ENCODE measurements at places on chromosomes 11 and 22.

GRCh38 chr11:109140857-109141515 lies 281.0 kb upstream of the C11orf87 start:
- DNase-seq, result no peak

- DNase-seq, result no peak
These were observed 6.0 kb upstream of the ACR start for GRCh38 chr22:50731811-50732624.

DNA sequence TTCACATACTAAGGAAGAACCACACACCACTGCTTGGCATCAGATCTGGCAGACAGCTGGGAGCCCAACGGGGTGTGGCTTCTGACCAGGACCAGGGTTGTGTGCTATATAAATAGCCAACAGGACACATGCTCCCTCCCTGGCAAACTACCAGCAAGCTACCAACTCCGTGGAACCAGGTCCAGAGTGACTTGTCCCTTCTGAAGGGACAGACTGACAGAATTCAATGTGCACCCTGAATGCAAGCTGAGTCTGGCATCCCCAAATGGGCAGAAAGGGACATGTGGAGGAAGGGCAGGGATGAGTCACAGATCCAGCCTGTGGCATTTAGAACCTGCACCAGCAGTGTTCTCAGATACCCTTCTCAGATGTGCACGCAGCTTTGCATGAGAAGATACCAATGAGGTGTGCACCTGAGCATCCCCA lies 92.9 kb downstream of the MICAL3 start:
- DNase-seq, result no peak

DNA sequence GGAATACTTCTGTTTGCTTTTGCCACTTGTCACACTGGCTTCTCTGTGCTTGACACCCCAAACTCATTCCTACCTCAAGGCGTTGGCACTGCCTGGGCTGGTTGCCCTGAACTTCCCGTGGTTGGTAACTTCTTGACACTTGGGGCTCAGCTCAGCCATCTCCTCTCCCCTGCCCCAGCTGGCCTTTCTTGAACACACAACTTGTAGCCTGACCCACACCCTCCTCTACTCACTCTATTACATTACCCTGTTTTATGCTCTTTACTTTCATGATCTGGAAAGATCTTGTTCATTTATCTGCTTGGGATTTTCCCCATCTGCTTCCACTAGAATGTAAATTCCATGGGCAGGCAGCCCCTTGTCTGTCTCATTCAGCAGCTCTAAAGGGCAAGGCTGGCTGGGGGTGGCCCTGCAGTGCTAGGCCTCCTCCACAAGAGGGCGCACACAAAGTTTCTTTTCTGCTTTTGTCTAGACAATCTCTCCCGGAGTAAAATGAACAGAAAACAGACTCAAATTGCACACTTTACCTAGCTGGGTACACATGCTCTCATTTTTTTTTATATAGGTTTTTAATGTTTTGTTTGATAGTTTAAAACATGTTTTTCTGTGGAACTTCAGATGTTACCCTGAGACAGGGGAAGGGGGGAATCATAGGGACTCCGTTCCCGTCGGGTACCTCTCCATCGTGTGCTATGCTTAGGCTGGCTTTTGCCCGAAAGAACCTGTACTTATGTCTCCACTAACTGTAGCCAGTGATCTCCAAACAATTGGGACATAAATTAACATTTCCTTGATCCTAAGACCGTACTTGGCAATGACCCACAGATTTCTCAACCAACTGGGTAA lies 16.4 kb upstream of the MRGPRX2 start:
- peak; percentile 78 for DNase-seq

DNA sequence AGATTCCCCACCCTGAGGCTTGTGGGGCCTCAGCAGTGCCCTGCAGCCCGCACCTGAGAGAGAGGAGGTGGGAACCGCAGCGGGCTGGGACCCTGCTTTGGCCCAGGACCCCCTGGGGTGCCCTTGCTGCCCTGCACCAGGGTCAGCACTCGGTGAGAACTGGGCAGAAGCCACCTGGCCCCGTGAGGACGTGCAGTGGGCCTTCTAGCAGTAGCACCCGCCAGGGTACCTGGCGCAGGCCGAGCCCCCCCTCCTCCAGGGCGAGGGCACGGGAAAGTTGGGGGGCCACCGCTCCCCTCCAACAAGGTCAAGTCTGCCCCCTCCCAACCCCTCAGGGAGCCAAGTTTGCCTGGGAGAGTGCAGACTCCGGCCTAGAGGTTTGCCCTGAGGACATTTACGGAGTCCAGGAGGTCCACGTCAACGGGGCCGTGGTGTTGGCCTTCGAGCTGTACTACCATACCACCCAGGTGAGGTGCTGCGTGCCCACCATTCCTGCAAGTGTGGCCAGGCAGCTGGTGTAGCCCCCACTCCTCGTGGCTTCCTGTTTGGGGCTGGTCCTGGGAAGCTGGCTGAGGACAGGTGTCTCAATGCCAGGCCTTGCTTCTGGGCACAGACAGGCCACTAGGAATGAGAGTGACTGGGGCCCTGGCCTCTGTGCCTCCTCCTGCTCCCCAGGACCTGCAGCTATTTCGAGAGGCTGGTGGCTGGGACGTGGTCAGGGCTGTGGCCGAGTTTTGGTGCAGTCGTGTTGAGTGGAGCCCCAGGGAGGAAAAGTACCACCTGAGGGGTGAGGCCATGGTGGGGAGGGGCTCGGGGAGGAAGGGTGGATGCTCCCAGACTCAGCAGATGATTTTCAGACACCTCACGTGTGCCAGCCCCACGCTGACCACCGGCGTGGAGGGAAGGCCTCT lies 3.5 kb downstream of the PGGHG start:
- no peak for DNase-seq

DNA sequence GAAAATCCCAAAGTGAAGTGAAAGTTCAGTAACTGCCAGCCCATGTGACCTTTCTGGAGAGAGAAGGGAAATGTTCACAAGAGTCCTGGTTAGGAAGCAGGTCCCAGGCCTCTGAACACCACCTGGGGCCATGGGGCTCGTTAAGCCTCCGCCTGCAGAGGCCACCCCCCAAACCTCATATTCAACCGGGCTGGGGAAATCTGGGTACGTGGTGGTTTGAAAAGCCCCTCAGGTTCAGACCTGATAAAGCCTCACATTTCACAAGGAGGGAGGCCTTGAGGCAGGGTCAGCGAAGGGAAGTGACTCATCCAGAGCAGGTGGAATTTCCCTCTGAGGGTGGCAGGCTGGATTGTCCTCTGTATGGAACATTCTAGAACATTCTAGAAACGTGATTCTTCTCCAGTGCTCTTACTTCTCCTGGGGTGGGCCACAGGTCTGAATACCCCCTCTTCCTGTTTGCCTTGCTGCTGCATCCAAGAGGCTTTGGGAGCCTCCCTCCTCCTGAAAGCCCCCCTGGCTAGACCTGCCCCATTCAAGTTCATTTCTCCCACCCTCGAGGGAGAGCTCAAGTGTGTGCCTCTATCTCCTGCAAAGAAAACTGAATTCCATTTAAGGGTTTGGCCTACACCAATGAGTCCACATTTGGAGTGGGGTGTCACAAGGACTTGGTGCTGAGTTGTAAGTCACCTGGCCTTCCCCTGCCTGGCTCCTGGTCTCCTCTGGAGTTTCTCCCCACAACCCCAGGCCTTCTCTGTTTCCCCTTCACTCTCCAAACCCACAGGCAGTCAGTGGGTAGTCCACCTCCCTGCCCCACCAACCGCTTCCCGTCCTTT lies 6.3 kb downstream of the FXYD2 start:
- no peak for DNase-seq

GRCh38 chr22:48098243-48098920 lies 1335.9 kb downstream of the TBC1D22A start:
- peak; percentile 14 for DNase-seq

GRCh38 chr11:86805873-86806310 lies 5.5 kb downstream of the PRSS23 start:
- no peak for DNase-seq

DNA sequence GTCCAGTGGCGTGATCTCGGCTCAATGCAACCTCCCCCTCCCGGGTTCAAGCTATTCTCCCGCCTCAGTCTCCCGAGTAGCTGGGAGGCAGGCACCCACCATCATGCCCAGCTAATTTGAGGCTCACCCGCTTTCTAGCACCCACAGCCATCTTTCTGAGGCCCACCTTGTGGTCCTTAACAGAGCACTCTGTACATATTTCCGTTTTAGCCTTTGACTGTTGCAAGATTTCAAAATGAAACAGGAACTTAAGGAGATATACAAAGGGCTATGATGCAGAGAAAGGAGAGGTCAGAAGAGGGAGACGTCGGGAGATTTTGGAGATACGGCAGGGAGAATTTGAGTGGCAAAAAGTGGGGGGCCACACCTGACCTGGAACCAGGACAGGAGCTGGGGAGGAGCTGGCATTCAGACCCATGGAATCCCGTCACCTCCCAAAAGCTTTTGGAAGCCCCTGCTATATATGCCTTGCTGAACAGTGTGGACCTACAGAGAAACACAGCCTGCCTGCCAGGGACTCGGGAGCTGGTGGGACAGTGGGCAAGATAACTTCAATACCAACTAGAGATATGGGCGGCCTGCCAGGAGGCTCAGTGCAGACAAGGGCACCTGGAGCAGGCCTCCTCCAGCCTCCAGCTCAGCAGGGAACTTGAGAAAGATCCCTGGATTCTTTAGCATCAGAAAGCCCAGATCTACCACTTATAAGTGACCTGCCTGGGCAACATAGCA lies 8.0 kb upstream of the CLCF1 start:
- DNase-seq, result no peak

DNA sequence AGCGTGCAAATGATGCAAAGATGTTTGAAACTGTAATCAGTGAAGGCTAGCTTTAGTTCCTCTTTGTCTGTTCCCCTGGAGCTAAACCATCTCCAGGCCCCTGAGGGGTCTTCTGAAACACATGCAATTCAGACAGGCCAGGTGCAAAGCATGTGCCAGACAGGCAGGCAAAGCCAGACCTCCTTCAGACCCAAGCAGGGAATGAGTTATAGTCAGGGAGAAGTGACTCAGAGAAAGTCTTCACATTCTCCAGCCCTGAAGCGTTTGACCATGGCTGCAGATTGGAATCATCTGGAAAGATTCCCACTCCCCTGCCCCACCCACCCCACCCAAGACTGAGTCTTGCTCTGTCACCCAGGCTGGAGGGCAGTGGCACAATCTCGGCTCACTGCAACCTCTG lies 187.0 kb upstream of the ISX start:
- DNase-seq, result peak; percentile 94

GRCh38 chr11:33451364-33451763 lies 194.2 kb downstream of the HIPK3 start:
- no peak for DNase-seq

GRCh38 chr11:35847473-35847872 lies 96.4 kb upstream of the LDLRAD3 start:
- DNase-seq, result peak; percentile 37

GRCh38 chr11:77411717-77412441 lies 62.0 kb downstream of the PAK1 start:
- peak; percentile 97 for DNase-seq

DNA sequence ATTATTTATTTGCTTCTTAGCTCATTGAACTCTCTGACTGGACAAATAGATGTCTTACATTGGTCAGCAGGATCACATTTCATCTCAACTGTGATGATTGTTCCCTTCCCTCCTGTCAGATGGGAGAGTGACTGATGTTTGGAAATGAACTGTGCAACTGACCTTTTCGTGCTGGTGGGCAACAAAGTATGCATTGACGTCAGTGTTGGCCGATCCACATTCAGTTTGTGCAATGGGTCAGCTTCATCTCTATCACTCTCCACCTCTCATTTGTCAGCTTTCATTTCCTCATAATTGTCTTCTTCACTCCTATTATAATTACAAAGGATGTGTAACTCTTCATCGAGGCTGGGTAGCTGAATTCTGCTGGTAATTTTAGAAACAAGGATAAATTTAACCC lies 71.3 kb downstream of the PPP2R1B start:
- DNase-seq, result no peak

- no peak for DNase-seq
These were observed 269.7 kb downstream of the DYNC2H1 start for GRCh38 chr11:103378931-103379330.

- DNase-seq, result no peak
These were observed 22.7 kb upstream of the RRM1 start for GRCh38 chr11:4071914-4072313.

DNA sequence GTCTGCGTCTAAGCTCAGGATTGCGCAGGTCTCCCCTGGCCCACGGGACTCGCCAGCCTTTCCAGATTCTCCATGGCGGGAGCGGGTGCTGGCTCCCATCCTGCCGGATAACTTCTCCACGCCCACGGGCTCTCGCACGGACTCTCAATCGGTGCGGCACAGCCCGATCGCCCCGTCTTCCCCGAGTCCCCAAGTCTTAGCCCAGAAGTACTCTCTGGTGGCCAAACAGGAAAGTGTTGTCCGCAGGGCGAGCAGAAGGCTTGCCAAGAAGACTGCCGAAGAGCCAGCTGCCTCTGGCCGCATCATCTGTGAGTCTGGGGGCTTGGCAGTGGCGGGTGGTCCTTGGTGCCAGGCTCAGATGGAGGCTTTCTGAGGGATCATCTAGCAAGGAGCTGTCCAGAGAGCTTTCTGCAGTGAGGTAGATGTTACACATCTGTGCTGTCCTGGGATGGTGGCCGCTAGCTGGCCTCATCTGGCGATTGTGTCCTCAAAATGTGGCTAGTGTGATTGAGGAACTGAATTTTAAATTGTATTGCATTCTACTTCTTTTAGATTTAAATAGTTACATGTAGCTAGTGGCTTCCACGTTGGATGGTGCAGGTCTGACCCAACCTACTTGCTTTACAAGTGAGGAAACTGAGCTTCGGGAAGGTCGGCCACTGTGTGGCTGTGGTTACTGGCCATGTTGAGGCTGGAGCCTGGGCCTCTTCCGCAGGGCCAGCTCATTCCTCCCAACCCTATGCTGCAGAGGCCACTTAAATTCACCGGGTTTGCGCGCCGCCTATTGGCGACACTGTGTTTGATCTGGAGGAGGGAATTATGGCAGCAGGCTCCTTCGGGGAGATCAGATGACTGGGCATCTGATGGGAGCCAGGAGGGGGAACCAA lies 6.7 kb downstream of the INCENP start:
- peak; percentile 37 for DNase-seq

- DNase-seq, result no peak
These were observed 12.3 kb downstream of the SMPD1 start for GRCh38 chr11:6402561-6402981.

GRCh38 chr11:2892215-2892966 lies 6.8 kb upstream of the CDKN1C start:
- DNase-seq, result peak; percentile 81

DNA sequence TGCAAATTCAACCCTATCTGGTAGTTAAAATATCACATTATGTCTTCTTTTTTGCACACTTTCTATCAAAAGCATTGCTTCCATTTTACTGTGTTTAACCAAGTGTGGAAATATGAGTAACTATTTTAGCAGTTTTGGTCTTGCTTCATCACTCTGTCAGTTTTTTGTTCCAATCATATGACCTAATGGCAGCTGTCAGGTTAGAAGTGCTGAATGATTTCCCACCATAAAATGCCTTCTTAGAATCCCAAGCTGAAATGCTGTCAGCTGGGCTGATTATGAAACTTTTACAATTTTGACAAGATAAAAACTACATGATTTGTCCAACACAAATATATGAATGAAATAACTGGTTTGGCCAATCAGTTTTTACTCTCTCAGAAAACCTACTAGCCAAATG lies 1654.6 kb upstream of the RAG2 start:
- no peak for DNase-seq

- DNase-seq, result no peak
These were observed 13.9 kb downstream of the SIRT3 start for GRCh38 chr11:221998-222789.

GRCh38 chr22:28986366-28986765 lies 75.3 kb downstream of the C22orf31 start:
- DNase-seq, result no peak
